Hippocampal formation (tissue), 2 donors: ENCODE measurements at places on chromosomes 2 and 18.

DNA sequence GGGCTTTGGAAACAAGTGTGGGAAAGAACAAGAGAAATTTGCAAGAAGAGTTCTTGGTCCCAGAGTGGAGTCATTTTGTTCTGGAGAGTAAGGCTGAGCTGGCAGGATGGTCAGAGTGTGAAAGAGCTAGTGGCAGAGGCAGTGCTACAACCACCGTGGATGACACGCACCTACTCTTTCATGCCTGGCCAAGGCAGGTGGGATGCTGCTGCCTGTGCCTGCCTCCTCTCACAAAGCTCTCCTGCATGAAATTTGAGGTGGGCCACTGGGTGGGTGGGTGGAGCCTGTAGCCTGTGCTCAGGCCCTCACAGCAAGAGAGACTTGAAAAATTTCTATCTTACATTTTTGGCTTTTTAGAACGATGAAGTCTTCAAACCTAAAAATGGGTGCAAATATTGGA, 9.4 kb upstream of the INO80C start:
- DNase-seq: no peak

DNA sequence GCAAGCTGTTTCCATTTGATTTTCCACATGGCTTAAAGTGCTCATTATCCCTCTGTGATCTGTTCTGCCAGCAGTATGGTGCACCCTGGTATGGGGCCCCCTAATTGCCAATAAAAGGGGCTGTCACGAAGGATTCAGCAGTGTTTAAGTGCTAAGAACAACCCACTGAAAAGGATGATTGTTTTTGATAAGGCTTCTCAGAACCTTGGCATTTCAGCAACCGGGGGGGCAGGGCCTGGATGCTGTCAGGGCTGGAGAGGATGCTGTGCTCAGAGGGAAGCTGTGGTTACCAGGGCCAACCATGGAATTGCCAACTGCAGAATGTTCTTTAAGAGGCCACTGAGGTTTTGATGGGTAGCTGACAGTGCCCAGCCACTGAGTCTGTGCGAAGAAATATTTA, 117.8 kb downstream of the CTIF start:
- DNase-seq: no peak

DNA sequence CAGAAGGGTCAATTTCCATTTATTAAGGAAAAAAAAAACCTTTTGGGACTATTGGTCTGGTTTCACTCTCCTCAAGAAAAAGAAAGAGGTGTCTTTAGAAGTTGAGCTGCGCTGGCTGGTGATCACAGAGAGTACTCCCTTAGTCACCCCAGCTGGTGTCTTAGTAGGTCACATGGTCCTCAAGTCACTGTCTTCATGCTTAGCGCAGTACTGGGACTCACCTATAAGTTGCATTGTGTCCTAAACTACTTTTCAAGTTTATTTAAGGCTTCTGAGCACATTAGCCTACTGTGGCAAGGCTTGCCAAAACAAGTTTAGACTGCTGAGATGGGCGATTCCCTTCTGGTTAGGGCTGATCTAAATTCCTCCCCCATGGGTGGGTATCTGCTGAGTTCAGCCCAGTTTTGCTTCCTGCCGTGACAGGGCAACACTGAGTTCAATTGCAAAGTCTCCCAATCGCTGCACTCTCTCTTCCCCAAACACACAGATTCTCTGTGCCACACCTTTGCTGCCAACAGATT, 824.9 kb upstream of the CRIM1 start:
- DNase-seq: no peak

DNA sequence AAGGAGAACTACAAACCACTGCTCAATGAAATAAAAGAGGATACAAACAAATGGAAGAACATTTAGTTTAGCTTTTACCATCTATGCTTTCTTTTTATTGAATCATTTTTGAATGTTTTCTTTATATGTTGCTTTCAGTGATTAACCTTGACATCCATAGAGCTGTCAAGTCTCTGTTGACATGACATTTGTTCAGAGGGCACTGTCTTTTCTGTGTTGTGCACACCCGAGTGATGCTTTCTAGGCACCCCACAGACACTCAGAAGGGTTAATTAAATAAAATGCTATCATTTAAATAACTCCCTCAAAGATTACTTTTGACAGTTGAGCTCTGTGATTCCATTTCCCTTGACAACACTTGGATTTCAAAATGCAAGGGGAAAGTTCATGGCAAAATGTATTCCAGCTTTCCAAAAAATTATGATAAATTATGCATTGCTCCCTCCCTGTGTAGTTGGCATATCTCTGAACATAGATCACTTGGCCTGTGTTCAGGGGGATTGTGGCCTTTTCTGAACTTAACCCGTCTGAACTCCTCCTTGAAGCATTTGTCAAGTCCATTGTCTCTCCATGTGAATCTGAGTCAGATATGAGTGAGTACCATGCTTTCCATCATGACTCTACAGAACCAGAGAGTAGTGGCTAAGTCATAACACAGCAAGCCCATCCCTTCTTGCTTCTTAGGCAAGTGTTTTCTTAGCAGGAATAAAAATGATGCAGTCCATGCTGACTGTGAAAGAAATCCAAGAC, 372.6 kb downstream of the RPRM start:
- no peak for DNase-seq

GRCh38 chr2:31996571-31997150, 14.1 kb downstream of the MEMO1 start:
- DNase-seq: no peak

DNA sequence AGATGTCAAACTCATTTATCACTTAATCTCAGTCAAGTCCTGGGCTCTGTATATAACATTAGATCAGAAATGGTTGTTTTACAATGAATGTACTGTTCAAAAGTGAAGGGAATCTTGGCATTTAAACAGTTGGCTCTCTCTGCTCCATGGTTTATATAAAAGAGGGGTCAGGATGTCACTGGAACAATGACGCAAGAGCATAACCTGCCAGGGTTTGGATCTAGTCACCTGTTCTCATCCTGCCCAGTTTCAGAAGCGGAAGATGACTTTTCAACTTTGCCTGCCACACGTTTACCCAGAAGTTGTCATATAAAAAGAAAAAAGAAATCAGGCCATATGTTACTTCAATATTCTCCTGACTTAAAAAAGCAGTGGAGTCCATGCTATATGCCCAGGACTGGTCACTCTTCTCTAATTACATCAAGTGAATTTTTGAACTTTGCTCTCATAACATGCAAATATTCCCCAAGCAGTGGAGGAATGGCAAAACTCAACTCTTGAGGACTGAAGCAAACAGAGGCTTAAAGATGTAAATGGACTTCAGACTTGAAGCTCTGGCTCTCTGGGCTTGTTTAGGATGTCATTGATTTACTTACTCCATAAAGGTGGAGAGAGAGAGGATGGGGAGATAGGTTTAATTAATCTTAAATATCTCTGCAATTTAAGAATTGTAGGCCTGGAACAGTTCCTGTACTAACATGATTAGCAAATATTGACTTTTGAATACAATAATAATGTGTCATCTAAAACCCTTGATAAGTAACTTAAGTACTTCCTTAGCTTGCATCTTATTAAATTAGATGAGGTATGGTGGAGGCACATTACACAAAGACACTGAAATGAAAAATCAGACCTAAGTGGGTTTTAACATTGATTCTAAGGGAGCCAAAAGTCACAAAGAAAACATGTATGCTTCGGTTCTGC, 58.3 kb downstream of the ETAA1 start:
- DNase-seq: no peak

DNA sequence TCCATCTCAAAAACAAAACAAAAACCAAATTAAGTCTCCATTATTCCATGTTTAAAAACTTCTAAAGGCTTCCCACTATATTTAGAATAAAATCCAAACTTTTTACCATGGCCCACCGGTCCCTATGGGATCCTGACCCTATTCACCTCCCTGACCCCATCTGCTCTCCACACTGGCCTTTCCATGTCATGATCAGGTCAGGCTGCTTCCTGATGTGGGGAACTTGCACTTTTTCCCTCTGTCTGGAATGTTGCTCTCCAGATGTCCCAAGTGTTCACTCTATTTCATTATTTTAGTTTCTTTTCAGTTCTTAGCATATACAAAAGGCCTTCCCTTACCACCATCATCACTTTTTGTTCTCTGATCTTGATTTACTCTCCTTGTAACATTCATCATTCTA, 7.5 kb upstream of the MTA3 start:
- no peak for DNase-seq

GRCh38 chr18:37484983-37485834, 80.4 kb downstream of the CELF4 start:
- no peak for DNase-seq

GRCh38 chr18:2881840-2882195, 35.0 kb downstream of the EMILIN2 start:
- no peak for DNase-seq
